ENCODE measurements at places on chromosomes 13 and 19.

DNA sequence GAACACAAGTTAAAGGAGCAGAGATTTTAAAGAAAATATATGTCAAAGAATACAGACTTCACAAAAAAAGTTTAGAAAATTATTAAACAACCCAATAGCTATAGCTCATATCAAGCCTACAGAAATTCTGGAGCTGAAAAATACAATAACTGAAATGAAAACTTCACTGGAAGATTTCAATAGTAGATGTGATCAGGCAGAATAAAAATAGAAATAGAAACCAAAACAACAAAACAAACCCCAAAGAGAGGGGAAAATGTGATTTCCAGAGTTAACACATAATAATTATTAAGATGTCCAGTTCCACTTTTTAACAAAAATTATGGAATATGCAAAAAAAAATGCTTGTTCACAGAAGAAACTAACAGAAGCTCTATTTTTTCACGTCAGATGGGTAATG is 23.6 kb downstream of the LRRC63 start:
- DNase-seq: no peak

- no peak for DNase-seq
These were observed 759.0 kb downstream of the SLITRK6 start for GRCh38 chr13:85040215-85040614.

- DNase-seq: no peak
These were observed 65.1 kb downstream of the SIAH3 start for GRCh38 chr13:45786293-45786920.

- DNase-seq: peak; percentile 71
These were observed 25.6 kb downstream of the DEDD2 start for GRCh38 chr19:42191855-42192254.

DNA sequence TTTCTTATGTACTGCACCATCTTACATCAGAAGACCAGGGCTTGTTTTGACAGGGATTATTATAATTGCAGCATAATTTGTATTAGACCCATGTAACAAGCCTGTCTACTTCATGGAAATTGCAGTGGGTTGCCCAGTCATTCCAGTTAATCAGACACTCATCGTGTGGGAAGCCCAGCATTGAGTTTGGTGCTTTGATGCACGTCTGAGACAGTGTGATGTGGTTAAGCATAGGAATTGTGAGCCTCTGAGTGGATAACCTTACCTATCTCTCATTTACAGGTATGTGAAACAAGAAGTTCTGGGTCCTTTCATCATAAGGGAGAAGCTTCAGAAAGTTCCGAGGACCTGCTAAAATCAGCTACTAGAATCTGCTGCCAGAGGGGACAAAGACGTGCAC is 12.8 kb downstream of the RGCC start:
- DNase-seq: no peak

DNA sequence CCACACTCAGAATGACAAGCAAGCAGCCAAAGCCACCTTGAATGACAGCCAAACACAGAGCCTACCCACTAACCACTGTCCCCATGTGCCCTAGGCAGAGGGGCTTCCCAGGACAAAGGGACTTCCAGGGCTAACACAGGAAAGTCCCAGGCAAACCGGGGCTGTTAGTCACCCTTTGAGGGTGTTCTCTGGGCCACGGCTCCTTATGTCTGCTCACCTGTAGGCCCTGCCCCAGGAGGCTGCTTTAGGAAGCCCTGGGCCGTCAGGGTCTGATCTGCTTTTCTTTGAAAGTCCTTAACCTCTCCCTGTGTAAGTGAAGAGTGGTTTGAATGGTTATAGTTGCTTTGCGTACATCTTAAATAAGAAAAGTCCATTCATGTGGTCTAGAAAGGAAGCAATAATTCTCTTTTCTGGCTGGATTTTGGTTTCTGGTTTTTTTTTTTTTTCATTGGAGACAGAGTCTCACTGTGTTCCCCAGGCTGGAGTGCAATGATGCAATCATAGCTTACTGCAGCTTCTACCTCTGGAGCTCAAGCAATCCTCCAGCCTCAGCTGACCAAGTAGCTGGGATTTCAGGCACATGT is 161.4 kb downstream of the EFNB2 start:
- no peak for DNase-seq

DNA sequence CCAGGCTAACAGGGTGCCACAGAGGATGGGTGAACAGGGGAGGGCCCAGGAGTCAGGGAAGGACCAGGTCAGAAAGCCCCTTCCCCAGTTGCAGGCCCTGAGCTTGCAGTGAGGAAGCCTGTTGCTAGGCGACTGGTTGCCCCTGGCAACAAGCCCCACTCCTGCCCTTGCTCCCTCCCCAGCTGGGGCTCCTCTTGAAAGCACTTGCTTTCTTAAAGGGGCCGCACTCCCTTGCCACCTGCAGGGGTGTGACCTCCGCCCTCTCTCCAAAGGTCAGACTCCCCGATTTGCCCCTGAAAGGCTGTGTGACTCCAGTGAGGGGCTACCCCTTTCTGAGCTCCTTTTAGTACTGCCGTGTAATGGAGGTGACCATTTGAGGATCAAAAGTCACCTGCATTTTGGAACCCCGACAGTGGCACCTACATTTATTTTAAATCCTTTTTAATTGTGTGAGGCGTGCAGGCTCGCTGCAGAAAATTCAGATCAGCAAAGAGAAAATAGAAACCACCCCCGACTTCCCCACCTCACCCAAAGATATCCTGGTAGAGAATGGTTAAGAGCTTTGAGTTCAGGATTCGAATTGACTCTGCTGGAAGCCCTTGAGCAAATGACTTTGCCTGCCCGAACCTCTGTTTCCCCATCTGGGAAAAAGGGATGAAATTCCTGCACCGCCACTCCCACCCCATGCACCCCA is 4.8 kb downstream of the FCHO1 start:
- DNase-seq: no peak

GRCh38 chr19:14081797-14082674 is 3.5 kb downstream of the C19orf67 start:
- DNase-seq: peak; percentile 59

- DNase-seq: no peak
These were observed 32.2 kb downstream of the DEDD2 start for GRCh38 chr19:42185277-42185676.

DNA sequence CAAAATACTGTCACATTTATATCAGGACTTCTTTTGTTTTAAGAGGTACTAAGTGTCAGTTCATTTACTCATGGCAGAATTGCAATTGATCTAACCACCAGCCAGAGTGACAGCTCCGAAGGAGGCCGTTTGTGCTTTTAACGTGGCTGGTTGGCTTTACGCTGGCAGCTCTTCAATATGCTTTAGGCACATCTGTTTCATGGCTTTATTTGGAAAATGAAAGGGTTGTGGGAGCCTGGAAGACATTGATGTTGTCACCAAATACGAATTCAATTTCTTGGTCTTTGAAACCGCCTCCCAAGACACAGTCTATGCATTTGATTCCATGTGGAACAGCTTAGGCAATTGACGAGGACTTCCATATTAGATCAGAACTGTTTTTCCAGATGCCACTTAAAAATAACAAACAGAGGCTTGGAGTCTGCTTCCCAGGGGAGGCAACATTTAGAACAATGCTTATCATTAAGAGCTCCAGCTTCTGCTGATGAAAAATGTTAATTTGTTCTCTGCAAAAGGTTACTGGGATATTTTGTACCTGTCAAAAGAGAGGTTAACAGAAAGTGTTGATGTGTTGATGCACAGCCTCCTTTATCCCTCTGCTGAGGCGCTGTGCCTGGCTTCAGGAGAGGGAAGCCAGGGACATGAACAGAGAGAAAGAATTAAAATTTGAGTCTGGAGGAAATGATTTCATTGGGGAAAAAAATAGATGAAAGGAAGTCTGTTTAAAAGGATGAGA is 64.0 kb upstream of the TNFRSF19 start:
- DNase-seq: no peak

- DNase-seq: no peak
These were observed 24.4 kb upstream of the GPR12 start for GRCh38 chr13:26784704-26785639.

DNA sequence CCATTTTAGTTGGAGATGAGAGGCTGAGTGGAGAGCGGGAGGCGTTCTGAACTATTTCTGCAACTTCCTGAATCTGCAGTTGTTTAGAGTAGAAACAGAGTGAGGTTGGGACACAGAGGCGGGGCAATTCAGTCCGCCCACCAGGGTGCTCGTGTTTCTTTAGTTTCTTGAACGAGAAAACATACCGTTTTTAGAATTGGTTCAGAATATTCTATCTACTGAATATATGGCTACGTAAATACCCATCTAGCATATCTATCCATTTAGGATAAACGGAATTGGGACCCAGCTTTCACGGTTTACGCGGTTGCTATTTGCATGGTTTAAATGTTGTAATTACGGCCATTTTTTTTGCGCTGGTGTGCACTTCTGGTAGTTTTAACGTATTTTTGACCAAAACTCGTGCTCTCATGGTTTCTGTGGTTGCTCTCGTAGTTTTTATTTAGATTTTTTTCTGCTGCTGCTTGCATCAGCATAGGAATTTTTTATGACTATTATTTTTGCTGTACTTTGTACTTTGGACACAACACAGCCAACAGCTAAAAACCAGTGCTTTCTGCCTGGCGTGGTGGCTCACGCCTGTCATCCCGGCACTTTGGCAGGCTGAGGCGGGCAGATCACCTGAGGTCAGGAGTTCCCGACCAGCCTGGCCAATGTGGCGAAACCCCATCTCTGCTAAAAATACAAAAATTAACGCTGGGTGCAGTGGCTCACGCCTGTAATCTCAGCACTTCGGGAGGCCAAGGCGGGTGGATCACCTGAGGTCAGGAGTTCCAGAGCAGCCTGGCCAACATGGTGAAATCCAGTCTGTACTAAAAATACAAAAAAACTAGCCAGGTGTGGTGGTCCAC is 32.7 kb downstream of the TIMM13 start:
- no peak for DNase-seq

GRCh38 chr19:56155124-56155687 is 14.1 kb downstream of the ZNF444 start:
- DNase-seq: peak; percentile 50

- no peak for DNase-seq
These were observed 217.0 kb downstream of the SPRY2 start for GRCh38 chr13:80123945-80124344.

DNA sequence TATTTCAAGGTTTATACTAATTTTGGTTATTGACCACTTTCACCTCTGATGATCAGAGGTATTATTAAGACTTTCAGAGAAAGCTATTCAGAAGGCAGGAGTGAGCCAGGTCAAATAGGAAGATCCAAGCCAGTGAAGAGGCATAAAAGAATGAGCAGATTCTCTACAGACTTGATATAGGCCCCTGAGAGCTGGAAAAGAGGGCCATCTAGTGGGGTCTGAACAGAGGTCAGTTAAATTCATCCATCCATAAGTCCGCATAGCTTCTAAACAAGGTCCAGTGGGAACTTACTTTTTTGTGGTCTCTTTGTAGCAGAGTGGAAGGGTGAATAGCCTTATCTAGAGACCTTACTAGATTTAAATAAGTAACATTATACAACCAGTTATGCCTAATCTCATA is 126.6 kb upstream of the UFM1 start:
- no peak for DNase-seq

DNA sequence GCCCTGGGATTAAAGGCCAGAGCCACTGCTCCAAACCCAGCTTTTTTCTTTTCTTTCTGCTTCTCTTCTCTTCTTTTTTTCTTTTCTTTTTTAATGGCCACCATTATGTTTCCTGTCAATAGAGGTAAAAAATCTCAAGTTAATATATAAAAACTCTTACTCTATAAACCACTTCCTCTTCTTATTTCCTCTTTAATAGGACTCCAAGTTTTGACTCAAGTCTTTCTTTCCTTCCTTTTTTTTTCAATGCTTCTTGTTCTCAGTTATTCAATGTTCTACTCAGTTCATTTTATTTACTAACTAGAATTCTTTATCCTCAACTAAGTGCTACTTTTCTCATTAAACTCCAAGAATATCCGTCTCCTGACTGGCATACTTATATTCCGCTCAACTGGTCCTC is 27.1 kb upstream of the MYCBP2 start:
- no peak for DNase-seq

DNA sequence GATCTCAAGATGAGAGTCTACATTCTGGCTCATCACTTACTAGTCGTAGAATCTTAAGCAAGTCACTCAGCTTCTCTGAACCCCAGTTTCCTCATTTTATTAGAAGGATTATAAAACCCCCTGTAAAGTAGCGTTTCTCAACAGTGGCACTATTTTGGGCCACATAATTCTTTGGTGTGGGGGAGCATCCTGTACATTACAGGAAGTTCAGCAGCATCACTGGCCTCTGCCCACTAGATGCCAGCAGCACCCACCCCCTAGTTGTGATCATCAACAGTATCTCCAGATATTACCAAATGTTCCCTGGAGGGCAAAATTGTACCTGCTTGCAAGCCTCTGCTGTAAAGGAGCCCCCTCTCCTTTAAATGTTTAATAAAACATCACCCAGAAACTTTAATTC is 22.6 kb downstream of the STARD13 start:
- DNase-seq: no peak

DNA sequence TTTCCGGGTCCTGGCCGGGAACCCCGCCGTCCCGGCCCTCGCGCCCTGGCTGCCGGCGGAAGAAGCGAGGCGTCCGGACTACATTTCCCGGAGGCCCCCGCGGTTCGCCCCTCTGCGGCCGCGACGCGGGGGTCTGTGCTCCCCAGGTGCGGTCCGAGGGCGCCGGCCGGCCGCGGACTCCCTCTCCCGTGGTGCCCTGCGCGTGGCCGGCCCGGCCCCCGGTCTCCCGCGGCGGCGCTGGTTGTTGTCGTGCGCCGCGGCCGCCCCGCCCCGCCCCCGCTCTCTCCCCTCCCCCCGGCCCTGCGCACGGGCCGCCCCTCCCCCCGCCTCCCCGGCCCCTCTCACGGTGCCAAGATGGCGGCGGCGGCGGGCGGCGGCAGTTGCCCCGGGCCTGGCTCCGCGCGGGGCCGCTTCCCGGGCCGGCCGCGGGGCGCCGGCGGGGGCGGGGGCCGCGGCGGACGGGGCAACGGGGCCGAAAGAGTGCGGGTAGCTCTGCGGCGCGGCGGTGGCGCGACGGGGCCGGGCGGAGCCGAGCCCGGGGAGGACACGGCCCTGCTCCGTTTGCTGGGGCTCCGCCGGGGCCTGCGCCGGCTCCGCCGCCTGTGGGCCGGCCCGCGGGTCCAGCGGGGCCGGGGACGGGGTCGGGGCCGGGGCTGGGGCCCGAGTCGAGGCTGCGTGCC is at the start of gene KMT2B:
Gene KMT2B, plus strand, starts transcription at position 339 of the 680 bp plus-strand sequence. Its CDS starts 16 bp downstream, at position 355.
- DNase-seq: peak; percentile 99

- no peak for DNase-seq
These were observed 48.0 kb downstream of the RFC3 start for GRCh38 chr13:33865945-33866344.

DNA sequence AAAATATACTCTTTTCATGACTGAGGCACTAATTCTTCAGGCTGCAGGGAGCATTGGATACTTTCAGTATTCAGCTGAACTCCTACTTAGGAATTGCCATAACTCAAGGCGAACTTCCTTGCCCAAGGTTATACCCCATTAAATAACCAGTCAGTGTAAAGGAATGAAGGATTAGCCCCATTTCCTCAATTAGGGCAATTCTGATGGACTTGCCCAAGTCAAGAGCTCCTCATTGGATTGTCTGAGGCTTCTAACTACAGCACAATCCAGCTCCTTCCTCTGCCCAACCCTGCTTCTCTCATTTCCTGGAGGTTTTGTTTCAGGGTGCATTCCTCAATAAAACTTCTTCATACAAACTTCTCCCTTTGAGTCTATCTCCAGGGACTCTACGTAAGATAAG is 329.2 kb downstream of the LIG4 start:
- no peak for DNase-seq

GRCh38 chr13:19573120-19573716 is 11.9 kb upstream of the TPTE2 start:
- DNase-seq: no peak

GRCh38 chr13:44817131-44817671 is 172.1 kb downstream of the NUFIP1 start:
- DNase-seq: no peak
